ENCODE measurements at places on chromosomes 1 and 21. TPM values are rescaled to one million over a fixed set of nuclear protein-coding genes. Genes with fewer than 3 reads are reported as not detected.

PPIAL4G gene
- total RNA-seq: not detected

SPRR2F gene
- total RNA-seq: not detected

COL6A2 gene
- total RNA-seq: 812 TPM

KRTAP19-1 gene
- not detected for total RNA-seq

CFHR2 gene
- total RNA-seq: not detected

LZIC gene
- 28.7 TPM for total RNA-seq

C4BPB gene
- total RNA-seq: 0.32 TPM

OR2T29 gene
- total RNA-seq: not detected

CYP4A22 gene
- not detected for total RNA-seq

CELA2B gene
- not detected for total RNA-seq

CCDC27 gene
- not detected for total RNA-seq

C1orf185 gene
- total RNA-seq: not detected

PDIK1L gene
- 4.8 TPM for total RNA-seq

HMGCS2 gene
- not detected for total RNA-seq

PPFIA4 gene
- total RNA-seq: 4.3 TPM

SLC35F3 gene
- total RNA-seq: 1.7 TPM

CHI3L2 gene
- not detected for total RNA-seq

SPATA45 gene
- total RNA-seq: 0.43 TPM

HAO2 gene
- total RNA-seq: not detected

SUSD4 gene
- not detected for total RNA-seq

CSDE1 gene
- total RNA-seq: 419 TPM

BRINP2 gene
- total RNA-seq: not detected

UROD gene
- total RNA-seq: 136 TPM

CASQ2 gene
- total RNA-seq: not detected

SLC16A4 gene
- total RNA-seq: 73.4 TPM

HFM1 gene
- under 0.01 TPM for total RNA-seq

LCE2B gene
- not detected for total RNA-seq

A3GALT2 gene
- not detected for total RNA-seq

RAD54L gene
- total RNA-seq: 2.6 TPM

SYPL2 gene
- total RNA-seq: 4.5 TPM

SPATA46 gene
- not detected for total RNA-seq

CLCC1 gene
- total RNA-seq: 41.9 TPM

SMCP gene
- not detected for total RNA-seq

IVL gene
- total RNA-seq: not detected

TMPRSS2 gene
- not detected for total RNA-seq

VCAM1 gene
- 54.8 TPM for total RNA-seq

CSF3R gene
- total RNA-seq: 0.32 TPM

IL24 gene
- 0.86 TPM for total RNA-seq

Measured in fibroblast of villous mesenchyme (primary cell).